Muscle of back (tissue), 13 donors: ENCODE measurements at places on chromosomes 2 and 18. TPM values are rescaled to one million over a fixed set of nuclear protein-coding genes. Genes with fewer than 3 reads are reported as not detected.
A peak's percentile ranks its signal among the peaks of the same experiment; 100 is the strongest.

DNA sequence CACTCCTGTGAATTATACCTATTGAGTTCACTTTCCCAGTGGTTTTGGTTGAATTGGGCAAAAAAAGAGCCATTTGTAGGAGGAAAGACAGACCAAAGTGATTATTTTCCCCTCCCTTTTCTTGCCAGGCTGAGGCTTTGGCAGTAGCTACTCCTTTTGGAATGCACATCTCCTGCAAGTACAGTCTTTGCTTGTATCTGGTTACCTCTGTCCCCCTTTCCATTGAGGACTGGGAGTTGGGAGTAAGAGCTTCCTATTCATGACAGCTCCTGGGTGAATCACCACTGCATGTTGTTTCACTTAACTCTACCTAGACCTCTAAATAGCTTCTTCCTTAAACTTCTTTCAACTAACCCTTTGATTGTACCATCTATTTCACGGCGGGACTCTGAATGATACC, 695.3 kb upstream of the ZNF804A start:
- no peak for DNase-seq

DNA sequence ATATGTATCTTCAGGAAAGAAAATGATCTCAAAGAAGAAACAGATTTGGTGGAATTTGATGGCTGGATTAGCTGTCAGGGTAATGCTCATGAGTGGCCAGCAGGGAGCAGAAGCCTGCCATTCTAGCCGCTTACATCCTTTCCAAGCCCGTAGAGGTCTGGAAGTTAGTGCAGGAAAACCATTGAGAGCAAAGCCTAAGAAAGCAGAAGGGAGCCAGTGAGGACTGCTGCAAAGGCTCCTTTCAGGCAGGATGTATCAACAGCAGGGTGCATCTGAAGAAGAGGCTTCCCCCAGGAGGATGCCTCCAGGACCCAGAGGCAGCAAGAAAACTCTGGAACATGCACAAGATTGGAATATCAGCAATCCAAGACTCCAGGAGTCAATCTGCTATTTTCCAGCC, 22.9 kb upstream of the LBH start:
- peak; percentile 63 for DNase-seq

The EN1 gene
- 7.0 TPM for polyA plus RNA-seq

- no peak for DNase-seq
These were observed 7.2 kb upstream of the ASPRV1 start for GRCh38 chr2:69968609-69969008.

- peak; percentile 25 for DNase-seq
These were observed 36.4 kb downstream of the WDSUB1 start for GRCh38 chr2:159249990-159250715.

DNA sequence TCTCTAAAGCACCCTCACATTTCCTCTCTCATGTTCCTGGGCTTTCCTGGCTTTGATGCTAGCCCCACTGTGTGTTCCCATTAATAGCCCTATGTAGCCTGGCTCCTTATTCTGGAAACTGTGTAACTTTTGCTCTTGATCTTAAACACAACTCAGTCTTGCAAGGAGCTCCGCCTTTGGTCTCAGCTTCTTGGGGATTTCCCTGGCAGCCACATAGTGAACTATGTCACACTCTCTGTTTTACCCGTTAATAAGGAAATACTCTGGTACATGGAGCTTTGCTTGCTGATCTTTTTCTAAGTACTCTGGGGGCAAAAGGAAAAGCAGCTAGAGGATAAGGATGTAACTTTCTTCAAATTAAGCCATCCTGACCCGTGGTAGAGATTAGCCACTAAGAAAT, 259.3 kb downstream of the NEDD4L start:
- no peak for DNase-seq

- DNase-seq, result peak; percentile 75
These were observed 1.4 kb downstream of the FZD5 start for GRCh38 chr2:207768168-207768865.

DNA sequence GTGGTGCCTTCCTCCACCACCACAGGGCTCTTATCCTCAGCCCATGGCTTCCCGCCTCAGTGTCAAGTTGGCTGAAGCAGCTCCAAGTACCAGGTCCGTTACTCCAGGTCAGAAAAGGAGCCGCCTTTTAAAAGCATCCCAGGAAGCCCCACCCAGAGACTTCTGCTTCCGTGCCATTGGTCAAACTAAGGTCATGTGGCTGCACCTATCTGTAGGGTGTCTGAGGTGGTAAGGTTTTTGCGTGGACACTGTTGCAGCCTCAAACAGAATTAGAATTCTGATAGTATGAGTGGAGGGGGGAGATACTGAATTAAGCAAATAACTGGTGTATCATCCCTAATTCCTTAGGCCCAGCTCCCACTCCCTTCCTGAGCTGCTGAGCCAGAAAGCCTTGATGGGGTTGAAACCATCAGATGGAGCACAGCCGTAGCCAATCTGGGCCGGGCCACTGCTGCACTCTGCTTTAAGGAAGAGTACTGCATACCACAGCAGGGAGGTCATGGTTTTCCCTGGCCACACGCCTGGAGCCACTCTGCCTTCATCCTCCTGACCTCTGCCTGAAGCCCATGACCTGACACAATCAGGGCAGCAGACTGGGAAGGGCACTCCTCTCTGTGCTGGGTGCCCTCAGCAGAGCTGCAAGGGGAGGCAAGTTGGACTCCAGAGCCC, 8.4 kb downstream of the TMEM247 start:
- DNase-seq, result no peak

- DNase-seq, result no peak
These were observed 183.5 kb upstream of the OSR1 start for GRCh38 chr2:19541884-19542283.

- DNase-seq, result no peak
These were observed 151.3 kb upstream of the SOX11 start for GRCh38 chr2:5540856-5541255.

The CCDC68 gene
- 0.31 TPM for polyA plus RNA-seq

The RAB27B gene
- 0.58 TPM for polyA plus RNA-seq

The KCNG2 gene
- polyA plus RNA-seq, result 0.48 TPM

The KHK gene
- 1.7 TPM for polyA plus RNA-seq

DNA sequence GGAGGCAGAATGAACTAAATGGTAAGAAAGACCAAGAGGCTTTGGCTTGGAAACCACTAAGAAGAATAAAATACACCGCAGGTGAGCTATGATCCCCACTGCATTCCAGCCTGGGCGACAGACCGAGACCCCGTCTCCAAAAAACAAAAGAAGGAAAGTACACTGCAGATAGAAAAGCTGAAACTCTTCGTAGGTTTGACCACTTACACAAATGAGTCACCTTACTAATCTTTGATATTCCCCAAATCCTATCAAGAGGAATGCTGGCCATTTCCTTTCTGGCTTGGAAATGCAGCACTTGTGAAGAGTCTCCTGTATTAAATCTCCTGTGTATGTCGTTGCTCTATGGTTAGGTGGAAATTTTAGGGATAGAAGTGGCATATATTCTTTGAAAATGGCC, 108.8 kb downstream of the MTCL1 start:
- no peak for DNase-seq

DNA sequence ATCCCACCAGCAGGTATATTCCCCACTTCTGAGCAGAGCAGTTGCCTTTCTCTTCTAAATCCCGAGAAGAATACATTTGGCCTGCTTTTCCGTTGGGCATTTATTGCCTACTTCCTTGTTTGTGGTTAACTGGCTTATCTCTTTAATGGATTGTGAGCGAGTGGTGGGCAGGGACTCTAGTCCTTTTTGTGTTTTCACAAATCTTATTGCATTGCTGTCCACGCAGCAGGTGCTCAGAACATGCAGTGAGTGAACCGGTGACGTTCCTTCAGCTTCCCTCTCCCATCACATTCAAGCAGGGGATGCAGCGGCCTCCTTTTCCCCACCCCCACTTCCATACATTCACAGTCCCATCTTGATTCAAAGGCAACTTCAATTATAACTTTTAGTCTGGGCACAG, 28.9 kb upstream of the GAREM2 start:
- no peak for DNase-seq

GRCh38 chr18:45670281-45670962, 53.6 kb upstream of the SLC14A1 start:
- no peak for DNase-seq

- DNase-seq, result no peak
These were observed 6.0 kb downstream of the MEIS1 start for GRCh38 chr2:66440708-66441497.

DNA sequence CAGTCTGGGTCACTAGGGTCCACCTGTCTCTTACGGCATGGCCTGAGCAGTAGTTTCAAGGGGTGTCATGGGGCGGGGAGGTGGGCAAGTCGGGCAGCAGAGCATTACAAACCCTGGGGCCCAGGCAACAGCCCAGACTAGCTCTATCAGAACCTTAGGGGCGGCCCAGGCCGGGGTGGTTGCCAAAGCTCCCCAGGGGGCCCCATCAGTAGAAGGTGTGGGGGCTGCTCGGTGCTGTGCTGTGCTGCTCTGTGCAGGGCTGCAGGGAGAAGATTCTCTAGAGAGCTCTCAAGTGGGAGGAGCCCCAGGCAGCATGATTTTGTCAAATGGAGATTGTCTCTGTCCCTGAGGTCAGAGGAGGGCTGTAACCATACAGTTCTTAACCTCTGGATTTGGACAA, 36.4 kb upstream of the SLC14A1 start:
- no peak for DNase-seq

DNA sequence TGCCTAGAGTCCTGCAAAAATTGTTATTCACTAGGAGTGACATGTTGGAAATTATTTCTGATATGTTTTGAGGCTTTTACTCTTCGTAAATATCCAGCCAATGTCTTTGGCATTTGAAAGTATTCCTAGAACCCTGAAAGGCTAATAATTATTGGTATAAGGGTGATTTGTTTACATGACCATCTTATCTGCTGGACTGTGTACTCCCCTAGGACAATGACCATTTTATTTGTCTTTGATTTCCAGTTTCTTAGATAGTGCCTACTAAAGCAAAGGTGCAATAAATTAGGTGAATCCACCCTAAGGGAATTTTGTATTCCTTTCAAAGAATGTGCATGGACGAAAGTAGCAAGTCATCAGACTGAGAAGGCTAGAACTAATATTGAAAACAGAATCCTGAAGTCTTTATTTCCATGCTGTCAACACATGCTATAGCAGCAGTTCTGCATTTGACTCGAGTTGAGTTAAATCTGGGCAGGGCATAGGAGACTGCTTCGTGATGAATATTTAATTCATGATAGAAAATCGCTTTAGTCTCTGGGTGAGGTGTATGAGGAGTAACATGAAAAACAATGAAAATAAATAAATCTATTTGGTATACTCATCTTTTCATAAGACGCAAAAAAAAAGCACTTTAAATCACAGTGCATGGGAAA, 235.7 kb downstream of the GPD2 start:
- DNase-seq, result no peak

DNA sequence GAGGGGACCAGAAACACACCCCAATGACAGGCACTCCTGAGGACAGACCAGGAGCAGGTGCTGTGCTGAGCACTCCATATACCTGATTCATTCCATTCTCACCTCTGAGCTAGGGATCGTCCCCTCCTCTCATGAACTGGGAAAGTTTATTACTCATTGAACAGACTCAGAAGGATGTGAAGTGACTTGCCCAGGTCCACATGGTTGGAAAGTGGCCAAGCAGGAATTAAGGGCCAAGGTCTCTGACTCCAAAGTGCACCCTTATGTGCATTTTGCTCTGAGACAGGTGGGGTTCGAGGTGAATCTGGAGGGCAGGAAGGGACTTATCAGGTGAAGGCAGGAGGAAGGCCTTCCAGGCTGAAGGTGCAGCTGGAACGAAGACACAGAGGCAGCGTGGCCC, 25.1 kb upstream of the PLB1 start:
- DNase-seq, result no peak

DNA sequence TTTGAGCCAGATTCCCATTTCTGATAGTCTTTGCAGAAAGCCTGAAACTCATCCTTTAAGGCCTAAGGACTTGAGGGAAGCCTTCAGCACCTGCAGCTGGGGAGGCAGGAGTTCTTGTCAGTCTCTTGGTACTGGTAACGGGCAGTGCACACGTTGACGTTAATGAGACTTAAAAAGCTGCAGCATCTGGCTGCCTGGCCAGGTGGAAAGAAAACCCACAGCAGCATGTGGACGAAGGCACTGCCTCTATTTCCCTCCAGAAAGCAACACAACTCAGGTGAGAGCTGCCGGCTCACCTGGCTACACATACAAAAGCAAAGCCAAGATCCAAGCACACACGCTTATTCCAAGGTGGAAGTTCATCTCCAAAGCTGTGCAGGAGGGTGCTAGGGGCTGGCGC, 178.8 kb downstream of the ANAPC1 start:
- no peak for DNase-seq

DNA sequence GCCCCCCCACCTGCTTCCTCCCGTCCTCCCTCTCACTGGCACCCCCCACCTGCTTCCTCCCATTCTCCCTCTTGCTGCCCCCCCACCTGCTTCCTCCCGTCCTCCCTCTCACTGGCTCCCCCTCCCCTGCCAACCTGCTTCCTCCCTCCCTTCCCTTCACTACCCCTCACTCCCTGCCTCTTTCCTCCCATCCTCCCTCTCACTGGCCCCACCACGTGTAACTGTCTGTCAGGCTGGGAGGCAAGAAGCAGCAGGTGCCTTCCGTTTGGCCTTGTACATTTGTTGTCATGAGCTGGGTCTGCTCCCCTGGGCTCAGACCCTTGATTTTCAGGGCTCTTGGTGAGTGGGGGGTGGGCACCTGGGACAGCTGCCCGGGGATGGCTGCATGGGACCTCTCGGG, 19.1 kb downstream of the RTP5 start:
- no peak for DNase-seq

DNA sequence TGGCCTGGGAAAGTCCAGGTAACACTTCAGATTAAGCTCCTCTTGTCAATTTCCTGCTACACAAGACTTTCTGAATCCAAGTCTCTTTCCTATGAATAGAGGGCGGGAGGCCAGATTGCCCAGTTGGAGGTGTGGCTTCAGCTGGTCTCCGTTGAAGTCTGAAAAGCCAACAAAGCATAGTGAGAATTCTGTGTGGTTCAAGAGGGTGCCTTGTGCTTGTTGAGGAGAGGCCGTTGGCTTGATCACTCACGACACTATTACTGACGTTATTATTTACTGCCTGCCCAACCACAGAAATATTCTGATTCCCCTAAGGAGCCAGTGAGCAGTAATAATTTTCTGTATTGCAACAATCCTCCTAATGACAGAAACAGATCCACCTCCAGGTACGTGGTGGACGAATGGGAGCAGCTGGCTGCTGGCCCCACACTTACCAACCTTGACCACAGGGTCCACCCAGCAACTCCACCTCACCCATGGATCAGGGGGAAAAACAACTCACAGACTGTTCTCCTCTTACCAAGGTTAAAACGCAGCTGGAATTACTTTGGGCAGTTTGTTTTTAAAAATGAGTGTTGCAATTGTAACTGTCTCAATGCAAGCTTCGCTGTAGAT, 21.9 kb downstream of the NRP2 start:
- DNase-seq, result no peak

DNA sequence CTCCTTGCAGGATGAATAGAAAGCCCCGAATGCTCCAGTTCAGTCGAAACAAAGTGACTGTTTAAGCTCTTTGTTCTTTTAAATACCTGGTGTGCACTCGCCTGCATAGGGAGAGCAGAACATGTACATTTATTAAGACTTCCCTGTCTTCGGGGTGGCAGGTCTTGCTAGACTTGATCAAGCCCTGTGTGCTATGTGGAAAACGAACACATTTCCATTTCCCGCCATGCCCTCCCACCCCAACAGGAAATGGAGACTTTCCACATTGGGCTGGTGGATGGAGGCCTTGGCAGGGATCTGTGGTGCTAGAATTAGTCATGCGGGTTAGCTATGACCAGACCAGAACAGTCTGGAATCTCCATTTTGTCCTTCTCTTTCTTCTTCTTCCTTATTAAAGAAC, 321.0 kb upstream of the THSD7B start:
- DNase-seq, result no peak

GRCh38 chr2:228268301-228268700, 86.8 kb upstream of the SPHKAP start:
- DNase-seq, result peak; percentile 35

- DNase-seq, result no peak
These were observed 7.8 kb downstream of the CYP20A1 start for GRCh38 chr2:203246646-203247045.

- no peak for DNase-seq
These were observed 51.7 kb downstream of the SNTG2 start for GRCh38 chr2:1002350-1002749.
